ENCODE measurements at places on chromosomes 11 and 22.

DNA sequence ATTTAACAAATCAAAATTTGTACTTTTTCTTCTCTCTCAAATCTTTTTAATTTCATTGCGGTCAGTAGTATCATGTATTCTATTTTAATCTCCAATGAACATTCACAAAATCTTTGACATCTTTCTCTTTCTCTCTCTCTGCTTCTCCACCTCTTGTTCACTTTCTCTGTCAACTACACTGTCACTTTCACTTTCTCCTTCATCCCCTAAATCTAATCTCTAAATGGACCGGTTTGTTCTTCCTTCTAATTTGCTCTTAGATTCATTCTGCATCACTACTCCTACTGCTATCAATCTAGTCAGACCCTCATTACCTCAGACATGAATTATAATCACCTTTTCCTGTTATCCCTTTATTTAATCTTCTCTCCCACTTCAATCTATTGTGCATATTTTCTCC is 18.6 kb downstream of the CCDC73 start:
- no peak for DNase-seq

GRCh38 chr11:91749251-91749650 is 475.4 kb upstream of the FAT3 start:
- no peak for DNase-seq

DNA sequence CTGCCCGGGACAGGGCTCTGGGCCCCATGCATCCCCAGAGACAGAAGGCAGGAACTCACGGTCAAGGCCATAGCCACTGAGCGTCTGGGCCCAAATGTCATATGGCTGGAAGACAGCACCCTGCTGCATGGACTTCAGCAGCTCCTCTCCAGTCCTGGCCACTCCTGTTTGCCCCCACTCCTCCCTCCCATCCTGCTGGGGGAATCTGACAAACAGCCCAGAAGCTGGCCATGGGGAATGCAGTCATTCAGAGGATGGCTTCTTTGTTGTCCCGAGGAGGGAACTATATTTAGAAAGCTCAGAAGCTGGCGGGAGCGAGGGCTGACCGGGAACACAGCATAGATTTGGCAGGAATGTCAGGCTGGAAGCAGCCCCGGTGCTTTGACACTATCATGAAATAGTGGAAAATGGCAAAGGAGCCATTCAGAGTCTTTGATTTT is 35.0 kb downstream of the DKK3 start:
- DNase-seq, result no peak

GRCh38 chr11:64803158-64803845 is at the start of gene MAP4K2:
MAP4K2 (minus strand) TSS chr11:64803214; CDS start chr11:64803149, 65 bp downstream.
- DNase-seq, result peak; percentile 89

DNA sequence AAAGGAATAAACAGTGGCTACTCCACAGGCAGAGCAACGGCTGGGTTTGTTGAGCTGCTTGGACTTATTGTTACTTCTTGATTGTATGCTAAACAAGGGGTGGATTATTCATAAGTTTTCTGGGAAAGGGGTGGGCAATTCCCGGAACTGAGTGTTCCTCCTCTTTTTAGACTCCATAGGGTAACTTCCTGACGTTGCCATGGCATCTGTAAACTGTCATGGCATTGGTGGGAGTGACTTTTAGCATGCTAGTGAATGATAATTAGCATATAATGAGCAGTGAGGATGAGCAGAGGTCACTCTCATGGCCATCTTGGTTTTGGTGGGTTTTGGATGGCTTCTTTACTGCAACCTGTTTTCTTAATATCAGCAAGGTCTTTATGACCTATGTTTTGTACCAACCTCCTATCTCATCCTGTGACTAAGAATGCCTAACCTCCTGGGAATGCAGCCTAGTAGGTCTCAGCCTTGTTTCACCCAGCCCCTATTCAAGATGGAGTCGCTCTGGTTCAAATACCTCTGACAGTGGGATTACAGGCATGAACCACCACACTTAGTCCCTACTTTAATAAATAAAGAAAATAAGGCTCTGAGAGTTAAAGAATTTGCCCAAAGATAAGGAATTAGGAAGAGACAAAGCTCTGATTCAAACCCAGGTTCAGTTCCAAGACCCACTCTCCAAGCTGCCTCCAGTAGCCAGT is 65.6 kb upstream of the CLMP start:
- DNase-seq, result no peak

DNA sequence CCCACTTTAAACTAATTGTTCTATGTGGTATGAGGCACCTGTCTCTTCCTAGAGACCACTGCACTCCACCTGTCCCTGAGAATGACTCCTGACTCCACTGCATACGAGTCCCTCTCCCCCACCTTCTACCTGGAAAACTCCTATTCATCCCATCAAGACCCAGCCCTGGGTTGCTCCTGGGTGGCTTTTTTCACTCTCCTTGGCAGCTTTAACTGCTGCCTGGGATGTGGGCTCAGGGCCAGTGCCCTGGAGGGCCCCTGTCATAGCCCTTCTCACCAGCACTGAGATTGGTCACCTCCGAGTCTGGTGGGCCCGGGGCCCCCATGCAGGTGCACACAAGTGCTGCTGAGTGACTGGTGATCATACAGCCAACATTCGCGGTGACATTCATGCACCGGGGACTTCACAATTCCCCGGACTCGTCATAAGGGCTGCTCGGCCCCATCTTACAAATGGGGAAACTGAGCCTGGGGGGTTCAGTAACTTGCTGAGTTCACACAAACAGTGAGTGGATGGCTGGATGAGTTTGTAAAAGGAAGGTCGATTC is 25.9 kb upstream of the TOLLIP start:
- no peak for DNase-seq

DNA sequence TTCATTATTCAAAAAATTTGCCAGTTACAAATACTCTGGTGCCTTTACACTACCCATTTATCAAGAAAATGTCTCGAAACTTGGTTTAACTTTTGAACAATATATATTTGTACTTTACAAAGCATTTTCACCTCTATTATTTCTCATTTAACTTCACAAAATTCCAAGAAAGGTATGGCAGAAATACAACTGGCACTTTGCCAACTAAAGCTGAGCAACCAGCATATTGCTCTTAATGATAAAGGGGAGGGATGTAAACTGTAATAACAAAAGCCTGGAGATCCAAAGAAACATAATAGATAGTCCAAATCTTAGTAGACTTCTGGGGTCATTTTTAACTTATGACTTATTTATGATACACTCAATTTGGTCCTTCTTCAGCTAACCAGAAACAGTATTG is 7.7 kb downstream of the PITPNB start:
- no peak for DNase-seq

DNA sequence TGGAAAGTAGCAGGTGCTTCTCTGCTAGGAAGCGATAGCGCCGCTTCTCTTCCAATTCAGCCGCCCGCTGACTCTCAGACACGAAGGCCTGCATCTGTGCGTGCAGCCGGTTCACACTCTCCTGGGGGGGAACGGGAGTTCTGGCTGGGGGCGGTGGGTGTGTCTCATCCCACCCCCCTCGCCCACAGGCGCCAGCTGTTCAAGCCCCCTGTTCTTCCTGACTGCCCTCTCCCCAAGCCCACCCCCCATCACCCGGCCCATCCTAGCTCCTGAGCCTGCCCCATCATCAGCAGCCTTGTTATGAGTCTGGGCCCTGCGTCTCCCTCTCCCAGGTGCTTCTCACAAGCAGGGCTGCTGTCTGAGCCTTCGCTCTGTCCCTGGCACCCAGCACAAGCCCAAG is 13.1 kb upstream of the SLC16A8 start:
- DNase-seq, result no peak

DNA sequence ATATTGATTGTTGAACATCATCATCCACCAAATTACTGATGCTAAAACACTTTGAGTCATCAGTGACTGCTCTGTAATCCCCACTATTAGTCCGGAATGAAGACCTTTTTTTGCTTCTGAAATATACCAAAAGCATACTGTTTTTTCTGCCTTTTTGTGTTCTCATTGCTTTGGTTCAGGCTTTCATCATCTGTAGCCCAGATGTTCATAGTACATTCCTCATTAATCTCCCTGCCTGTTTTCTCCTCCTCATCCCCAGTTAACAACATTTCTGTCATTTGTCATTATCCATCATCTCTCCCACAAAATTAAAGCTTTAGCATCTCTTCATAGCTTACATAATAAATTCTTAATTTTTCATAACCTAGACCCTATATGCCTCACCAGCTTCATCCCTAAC is 9.2 kb downstream of the CEP57 start:
- no peak for DNase-seq

GRCh38 chr11:58625086-58625485 is 2.6 kb downstream of the CNTF start:
- DNase-seq, result no peak

GRCh38 chr11:71165771-71166170 is 86.6 kb downstream of the SHANK2 start:
- no peak for DNase-seq

- no peak for DNase-seq
Observed at GRCh38 chr22:29311464-29312217, 3.9 kb downstream of the RASL10A start.

DNA sequence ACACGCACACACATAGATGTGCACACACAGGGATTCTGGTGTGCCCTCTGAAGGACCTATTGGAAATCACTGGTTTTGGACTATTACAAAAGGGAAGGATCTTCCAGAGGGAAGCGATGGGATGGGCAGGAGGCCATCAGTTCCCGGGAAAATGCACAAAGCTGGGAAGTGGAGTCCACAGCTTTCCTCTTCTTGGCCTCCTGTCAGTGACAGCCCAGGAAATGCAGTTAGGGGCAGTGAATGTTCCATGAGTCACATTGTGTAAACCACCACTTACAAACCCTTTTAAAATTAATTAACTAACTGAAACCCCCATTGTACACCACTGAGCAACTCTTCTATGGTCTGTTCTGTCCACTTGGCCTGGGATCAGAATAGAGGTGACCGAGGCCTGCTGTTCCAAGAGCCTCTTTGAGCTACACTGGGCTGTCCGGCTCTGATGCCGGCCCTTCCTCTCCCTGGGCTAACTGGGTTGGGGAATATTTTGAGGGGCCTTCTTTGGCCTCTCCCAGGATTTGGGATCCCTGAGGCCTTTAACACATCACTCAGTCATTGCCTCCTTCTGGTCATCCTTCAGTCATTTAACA is 137.7 kb downstream of the FEZ1 start:
- DNase-seq, result no peak

DNA sequence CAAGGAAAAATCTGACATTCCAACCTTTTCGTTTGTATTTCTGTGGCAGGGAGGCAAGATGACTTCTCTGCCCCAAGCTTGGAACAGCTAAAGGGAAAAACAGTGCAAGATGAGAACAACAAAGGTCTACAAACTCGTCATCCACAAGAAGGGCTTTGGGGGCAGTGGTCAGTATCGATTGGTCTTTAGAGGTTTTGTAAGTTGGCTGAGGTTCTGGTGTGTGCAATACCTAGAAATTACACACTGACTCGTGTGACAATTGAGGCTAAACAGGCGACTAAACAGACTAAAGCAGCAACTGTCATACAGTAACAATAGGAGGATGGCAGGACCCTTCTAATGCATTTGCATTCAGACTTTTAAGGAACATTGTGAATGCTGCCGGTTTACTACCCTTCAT is 994 bp downstream of the DEPDC5 start:
- DNase-seq, result no peak

DNA sequence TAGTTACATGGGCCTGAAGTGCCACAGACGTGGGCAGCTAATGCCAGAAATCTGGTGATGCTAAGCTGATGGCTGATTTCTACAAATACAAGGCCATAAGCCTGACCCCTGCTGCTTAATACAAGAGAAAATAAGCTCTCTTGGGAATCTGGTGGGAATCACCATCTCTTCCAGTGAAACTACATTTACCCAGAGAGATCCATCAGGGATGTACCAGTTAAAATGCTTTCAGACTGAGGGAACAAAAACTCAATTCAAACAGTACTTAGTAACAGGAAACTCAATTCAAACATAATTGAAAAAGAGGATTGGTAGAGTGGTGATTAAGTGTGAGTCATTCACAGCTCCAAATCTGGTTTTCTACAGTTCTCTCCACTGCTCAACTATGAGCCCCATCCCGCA is 1.7 kb upstream of the CAVIN3 start:
- DNase-seq, result no peak

GRCh38 chr11:113884361-113884836 is 9.0 kb upstream of the USP28 start:
- DNase-seq, result no peak

- no peak for DNase-seq
Observed at GRCh38 chr22:19571995-19572394, 47.8 kb upstream of the CLDN5 start.

- no peak for DNase-seq
Observed at GRCh38 chr11:114284021-114284420, 12.2 kb upstream of the NNMT start.

- no peak for DNase-seq
Observed at GRCh38 chr11:33366918-33367317, 109.7 kb downstream of the HIPK3 start.

DNA sequence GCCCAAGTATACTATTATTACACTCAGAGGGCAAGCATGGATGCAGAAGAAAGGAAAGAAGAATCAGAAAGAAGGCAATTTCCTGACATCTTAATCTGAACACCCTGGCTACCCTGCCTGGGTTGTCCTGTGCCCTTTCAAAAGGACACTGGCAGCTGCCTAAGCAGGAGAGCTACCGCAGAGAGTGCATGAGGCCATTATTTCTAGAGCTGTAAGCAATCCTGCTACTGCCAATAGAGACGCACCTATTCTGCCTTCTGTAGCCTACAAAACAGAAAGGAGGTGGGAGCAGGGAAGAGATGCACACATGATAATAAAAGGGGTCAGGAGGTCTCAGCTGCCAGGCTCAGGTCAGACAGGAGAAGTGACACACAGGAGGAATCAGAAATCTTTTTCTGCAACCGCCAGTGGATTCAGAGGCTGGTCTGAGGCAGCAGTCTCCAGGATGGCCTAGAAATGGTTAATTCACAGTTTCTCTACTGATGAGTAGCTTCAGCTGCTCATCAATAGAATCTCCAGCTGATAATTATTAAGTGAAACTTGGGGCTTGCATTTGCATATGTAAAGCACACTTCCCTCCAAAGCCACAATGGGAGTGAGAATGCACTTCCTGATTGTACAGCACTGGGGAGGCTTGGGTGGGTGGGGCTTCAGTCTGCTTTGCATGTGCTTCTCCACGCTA is 253.9 kb downstream of the LARGE1 start:
- DNase-seq, result no peak

- no peak for DNase-seq
Observed at GRCh38 chr11:2522631-2523255, 77.9 kb downstream of the KCNQ1 start.

DNA sequence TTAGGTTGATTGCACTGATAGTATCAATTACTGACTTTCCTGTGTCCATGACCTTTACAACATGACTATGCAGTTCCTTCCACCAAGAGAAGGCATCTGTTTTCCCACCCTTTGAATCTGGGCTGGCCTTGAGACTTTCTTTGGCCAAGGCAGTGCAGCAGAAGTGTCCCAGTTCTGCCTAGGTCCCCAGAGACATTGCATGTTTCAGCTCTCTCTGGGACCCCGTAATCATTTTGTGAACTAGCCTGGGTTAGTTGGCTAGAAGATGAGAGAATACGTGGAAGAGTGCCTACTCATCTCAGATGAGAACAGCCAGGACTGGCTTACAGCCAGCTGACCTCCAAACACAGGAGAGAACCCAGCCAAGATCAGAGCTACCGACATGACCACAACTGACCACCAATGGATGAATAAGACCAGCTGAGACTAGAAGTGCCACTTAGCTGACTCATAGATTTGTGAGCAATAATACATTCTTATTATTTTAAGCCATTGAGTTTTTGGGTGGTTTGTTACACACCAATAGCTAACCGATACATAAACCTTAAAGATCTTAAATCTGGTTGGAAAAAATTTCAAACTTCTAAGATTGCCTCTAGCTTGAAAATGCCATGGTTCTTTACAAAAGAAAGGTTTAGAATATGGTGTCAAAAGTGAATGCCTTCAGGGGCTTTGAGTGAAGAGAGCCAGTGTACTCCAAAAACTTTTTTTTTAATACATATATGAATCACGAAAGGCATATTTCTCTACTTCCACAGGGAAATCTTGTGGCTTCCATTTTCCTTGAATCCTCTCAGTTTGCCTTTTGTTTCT is 145.2 kb downstream of the FBXO7 start:
- DNase-seq, result no peak

Measured in CD4-positive, alpha-beta T cell treated with Interleukin-1 beta for 1 hour (primary cell).